ENCODE measurements at places on chromosomes 12 and 14. TPM values are rescaled to one million over a fixed set of nuclear protein-coding genes. Genes with fewer than 3 reads are reported as not detected.

DNA sequence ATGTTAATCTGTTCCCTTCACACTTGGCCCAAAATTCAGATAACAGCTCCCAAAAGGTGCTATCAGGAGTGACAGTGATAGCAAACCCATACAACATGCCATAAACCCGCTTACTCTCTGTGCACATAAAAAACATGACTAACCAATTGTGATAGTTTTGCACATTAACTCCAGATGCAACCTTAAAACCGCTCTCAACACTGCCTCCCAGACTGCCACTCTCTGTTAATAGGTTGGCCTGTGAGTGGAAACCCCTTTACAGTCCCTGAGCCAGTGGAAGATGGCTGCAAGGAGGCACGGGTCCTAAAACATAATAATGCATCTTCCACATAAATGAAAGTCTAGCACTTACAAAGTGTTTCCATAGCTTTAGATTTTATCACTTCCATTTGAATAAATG is 12.0 kb upstream of the TMTC1 start:
- no peak for DNase-seq

DNA sequence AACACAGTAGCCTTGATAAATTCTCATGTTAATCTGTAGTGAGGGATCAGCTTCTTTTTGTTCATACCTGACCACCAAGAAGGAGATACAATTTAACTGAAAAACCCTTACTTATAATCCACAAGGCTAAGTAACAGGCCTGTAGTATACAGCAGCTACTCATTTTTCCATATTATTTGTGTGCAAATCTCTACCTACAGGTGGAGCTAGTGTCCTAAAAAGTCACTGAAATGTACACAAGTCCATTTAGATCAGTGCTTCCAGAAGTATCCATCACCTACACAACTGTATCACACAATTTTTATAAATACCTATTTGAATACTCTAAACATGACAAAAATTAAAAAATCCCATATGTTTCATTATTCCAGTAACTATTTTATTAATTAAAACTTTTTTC is 173.2 kb downstream of the SLC35F4 start:
- peak; percentile 33 for DNase-seq

DNA sequence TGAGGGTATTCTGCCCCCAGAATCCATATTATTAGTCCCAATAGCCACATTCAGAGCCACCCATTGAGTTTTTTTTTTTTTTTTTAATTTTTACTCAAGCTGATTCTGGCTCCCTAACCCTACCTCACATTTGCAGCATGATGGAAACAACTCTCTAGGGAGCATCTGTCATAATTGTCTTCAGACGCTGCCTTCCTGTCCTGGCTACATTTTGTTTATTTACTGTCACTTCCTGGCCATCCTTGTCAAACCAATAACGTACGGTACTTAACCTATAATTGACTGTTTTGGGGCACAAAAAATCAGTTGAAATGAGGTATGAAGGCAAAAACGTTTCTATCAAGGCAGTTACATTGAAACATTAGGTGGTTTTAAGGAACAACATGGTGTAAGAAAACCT is 2.1 kb downstream of the GLIPR1 start:
- no peak for DNase-seq

- no peak for DNase-seq
Observed at GRCh38 chr14:99136047-99136400, 136.0 kb downstream of the BCL11B start.

- DNase-seq, result peak; percentile 25
Observed at GRCh38 chr12:19518209-19518608, 78.9 kb downstream of the AEBP2 start.

DNA sequence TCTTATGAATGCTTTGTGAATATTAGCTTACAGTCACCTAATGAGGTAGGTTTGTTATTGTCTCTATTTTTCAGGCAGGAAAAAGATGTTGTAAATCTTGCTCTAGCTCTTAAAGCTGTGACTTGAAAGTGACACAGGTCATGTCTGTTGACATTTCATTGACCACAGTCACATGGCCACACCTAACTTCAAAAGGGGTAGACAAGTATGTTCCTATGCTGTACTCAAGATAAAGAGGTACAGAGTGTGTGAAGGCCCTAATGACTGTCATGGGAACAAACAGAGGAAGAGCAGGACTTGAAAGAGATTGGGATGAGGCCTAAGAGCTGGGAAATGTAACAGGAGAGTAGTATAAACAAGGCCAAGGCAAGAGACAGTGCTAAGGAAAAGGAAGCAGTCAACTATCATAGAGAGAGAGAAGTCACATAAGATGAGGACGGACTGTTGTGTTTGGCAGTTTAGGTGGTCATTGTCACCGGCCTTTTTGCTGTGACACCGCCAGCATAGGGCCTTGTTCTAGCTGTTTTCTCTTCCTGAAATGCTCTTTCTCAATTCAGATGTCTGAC is 181.0 kb downstream of the CFAP54 start:
- peak; percentile 30 for DNase-seq

- DNase-seq, result no peak
Observed at GRCh38 chr12:44054281-44054680, 218.4 kb downstream of the TMEM117 start.

DNA sequence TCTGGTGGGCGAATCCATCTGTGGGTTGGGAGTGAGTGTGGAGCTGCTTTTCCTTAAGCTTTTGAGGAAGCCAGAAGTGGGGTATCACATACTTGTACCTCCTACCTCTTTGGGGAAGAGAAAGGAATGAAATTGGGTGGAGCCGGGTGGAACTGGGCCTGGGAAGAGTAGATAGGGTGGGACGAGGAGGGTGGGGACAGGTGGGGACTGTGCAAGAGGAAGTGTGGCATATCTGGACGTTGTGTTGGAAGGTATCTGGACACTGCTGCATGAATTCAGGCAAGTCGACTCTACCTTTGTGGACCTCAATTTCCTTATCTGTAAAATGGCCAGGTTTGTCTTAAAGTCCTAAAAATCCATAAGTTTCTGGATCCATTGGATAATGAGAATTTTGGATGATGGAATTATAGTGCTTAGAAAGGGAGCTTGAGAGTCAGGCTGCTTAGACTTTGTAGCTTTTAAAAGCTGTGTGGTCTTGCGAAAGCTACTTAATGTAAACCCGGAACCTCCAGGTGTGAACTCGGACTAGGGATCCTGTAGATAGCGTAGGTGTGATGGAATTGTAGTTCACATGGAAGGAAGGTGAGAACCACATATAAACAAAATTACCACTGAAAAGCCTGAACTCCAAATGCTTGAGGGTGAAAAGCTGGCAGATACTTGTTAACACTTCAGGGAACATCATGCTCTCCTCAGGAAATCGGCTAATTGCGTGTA is 2.1 kb downstream of the VRTN start:
- DNase-seq, result no peak

DNA sequence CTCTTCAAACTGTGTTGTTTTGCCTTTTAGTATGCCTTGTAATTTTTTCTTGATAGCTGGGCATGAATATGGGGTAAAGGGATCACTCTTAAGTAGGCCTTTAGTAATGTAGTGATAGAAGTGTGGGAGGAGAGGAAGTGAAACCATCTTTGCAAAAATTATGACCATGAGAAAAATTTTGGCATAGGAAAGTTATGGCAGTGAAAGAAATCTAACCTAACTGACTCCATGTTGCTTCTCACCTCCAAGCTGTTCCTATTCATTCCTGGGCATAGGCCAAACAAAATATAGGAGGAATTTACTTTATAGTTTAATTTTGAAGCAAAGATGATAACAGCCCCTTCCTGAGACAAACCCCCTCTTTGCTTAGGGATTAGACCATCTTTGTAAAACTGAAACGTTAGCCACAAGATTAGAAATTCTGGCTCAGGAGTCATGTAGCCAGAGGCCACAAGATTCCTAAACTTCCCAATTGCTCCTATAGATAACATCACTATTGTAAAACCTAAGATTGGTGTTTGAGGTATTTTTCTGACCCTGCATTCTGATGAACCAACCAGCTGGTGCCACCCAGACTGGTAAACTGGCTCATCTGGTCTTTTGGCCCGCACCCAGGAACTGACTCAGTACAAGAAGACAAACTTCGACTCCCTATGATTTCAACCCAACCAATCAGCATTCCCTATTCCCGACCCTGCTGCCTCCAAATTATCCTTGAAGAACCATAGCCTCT is 45.8 kb downstream of the CRADD start:
- no peak for DNase-seq

- no peak for DNase-seq
Observed at GRCh38 chr14:101635749-101636560, 74.7 kb downstream of the DIO3 start.

DNA sequence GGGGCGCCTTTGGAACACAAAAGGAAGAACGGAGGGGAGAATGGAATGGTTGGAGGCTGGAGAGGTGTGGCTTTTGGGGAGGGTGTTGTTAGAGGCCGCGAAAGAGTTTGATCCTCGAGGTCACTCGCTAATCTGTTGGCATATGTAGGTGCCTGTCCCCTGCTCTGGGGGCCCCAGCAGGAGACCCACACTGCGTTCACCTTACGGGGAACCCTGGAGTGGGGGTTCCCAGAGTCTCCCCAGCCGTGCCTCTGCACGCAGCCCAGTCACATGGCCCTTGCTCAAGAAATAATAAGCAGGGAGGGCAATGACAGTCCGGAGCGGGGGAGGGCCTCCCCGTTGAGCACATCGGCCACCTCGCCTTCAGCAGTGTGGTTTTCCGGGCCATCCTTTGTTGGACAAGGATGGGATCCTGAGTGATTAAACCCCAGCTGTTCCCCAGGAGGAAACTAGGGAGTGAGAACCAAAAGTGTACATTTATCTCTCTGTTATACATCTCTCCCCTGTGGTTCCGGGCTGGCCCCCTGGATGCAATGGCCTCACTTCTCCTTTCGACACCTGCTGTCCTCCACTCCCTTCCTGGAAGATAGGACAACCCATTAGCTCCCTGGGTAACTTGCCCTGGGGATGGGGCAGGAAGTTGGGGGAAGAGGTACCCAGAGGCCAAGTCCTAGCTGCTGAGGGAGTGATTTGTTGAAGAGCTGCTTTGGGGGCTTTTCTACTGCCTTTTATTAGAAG is 1.3 kb downstream of the PLEKHG3 start:
- peak; percentile 50 for DNase-seq

The GALNT16 gene
- total RNA-seq, result 1.5 TPM

The IAPP gene
- total RNA-seq, result not detected

The CALCOCO1 gene
- 80.4 TPM for total RNA-seq

The WSCD2 gene
- total RNA-seq, result 1.8 TPM

The MMP17 gene
- total RNA-seq, result 4.6 TPM

The PROX2 gene
- 0.09 TPM for total RNA-seq

The DDX23 gene
- 62.9 TPM for total RNA-seq

The RNF34 gene
- 49.2 TPM for total RNA-seq

Data from lung (tissue), 17 donors.